ENCODE measurements at places on chromosomes 1 and 21.

- DNase-seq = no peak
These were observed 21.7 kb downstream of the ARHGEF10L start for GRCh38 chr1:17561247-17561548.

DNA sequence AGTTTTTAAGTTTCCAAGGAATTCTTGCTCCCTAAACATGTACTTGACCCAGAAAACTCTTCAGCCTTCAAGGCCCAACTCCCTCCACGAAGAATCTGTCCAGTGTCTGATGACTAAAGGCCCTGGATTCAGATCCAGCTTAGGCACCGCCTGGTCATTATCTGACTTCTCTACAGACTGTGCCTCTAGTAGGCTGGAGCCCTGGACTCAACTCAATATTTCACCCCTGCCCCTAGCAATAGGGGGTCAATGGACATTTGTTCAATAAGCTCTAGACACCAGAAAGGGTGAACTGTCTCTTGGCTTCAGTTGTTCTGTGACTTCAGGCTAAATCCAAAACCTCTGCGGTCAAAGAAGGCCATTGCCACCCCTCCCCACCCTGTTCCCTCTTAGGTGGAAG is 34.5 kb downstream of the NUAK2 start:
- no peak for DNase-seq

DNA sequence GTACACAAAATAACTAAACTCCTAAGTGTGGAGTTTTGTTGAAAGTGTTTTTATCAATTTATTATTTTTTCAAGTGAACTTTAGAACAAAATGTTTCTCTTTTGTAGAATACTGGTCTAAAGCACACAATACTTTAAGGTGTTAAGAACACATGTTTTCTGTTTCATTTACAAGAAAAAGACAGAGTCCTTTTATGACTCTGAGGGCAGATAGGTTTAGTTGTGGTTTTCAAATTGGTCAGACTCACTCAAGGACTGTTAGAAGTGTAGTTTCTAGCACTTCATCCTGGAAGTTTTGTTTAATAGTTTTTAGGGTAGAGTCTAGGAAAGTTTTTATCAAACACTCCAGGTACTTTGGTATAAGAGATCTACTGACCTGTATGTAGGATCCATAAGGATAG is 376.5 kb downstream of the LRRIQ3 start:
- DNase-seq = no peak

- no peak for DNase-seq
These were observed 12.3 kb upstream of the RGS4 start for GRCh38 chr1:163056831-163057230.

- DNase-seq = no peak
These were observed 912.6 kb downstream of the TTLL7 start for GRCh38 chr1:83086346-83086745.

- DNase-seq = no peak
These were observed 35.3 kb downstream of the GDAP2 start for GRCh38 chr1:117894078-117894477.

GRCh38 chr1:229203030-229203751 is 67.7 kb upstream of the RAB4A start:
- no peak for DNase-seq

DNA sequence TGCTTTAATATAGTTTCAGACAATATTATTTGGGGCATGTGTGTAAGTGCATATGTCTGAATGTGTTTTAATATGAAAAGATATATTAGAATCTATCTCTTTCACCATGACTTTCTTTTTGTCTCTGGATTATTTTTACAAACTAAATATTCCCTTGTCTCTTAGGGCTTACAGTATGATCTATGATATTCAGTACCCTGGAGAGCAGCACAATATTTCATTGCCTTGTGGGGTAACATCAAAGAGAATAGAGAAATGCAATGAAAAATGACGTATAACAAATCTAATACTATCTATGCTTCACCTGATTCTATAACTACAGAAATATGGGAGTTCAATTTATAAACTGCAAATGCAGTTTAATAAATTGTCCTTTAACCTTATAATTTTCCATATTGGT is 2084.5 kb downstream of the MRPL39 start:
- no peak for DNase-seq

DNA sequence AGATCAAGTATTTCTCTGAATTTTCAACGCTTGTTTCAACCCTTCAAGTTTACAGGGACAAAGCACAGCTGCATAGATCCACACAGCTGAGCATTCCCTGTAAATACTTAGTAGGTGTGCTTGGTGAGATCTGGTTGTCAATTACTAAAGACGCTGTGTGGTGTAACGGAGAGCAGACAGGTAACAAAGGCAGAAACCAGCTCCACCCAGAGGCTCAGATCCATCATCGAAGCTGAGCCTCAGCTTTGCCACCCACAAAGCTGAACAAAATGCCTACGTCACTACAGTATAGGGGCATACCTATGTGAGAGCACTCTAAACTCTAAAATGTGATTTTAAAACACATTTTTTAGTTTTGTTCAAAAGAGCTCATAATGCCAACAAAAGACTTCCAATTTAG is 38.7 kb downstream of the PACC1 start:
- DNase-seq = no peak

- DNase-seq = no peak
These were observed 39.3 kb downstream of the CDKN2C start for GRCh38 chr1:51009381-51009780.

Data from activated T-helper 1 cell treated with anti-CD3 and anti-CD28 coated beads, Interleukin-2, amount 50 U/mL, for 16 hours (primary cell).